ENCODE measurements at places on chromosomes 16 and 17.
A peak's percentile ranks its signal among the peaks of the same experiment; 100 is the strongest.

- no peak for DNase-seq
Observed at GRCh38 chr16:48629531-48629930, 19.6 kb upstream of the N4BP1 start.

- DNase-seq: no peak
Observed at GRCh38 chr17:45273551-45273957, 11.7 kb upstream of the SPATA32 start.

GRCh38 chr17:4178651-4179050 is 35.7 kb downstream of the CYB5D2 start:
- DNase-seq: no peak

GRCh38 chr16:19735074-19735867 is 17.2 kb downstream of the IQCK start:
- DNase-seq: no peak

DNA sequence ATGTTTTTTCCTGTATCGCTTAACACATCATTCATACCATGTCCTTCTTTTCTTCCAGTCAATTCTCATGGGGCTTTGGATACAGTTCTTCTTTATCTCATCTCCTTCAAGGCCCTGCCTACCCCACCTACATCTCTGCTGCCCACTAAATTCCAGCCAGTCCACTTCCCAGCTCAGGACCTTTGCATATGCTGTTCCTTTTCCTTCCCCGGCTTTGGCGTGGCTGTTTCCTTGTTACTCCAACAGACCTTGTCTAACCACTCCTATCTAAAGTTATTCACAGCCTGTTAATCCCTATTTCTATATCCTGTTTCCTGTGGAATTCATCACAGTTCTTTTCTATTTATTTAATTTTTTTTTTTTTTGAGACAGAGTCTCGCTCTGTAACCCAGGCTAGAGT is 6.6 kb upstream of the STAT3 start:
- DNase-seq: no peak

GRCh38 chr16:85821390-85822135 is 22.1 kb downstream of the COX4I1 start:
- peak; percentile 32 for DNase-seq

- DNase-seq: no peak
Observed at GRCh38 chr16:89001117-89002027, 24.4 kb upstream of the CBFA2T3 start.

GRCh38 chr16:17994027-17994426 is 342.5 kb downstream of the NPIPA8 start:
- no peak for DNase-seq

DNA sequence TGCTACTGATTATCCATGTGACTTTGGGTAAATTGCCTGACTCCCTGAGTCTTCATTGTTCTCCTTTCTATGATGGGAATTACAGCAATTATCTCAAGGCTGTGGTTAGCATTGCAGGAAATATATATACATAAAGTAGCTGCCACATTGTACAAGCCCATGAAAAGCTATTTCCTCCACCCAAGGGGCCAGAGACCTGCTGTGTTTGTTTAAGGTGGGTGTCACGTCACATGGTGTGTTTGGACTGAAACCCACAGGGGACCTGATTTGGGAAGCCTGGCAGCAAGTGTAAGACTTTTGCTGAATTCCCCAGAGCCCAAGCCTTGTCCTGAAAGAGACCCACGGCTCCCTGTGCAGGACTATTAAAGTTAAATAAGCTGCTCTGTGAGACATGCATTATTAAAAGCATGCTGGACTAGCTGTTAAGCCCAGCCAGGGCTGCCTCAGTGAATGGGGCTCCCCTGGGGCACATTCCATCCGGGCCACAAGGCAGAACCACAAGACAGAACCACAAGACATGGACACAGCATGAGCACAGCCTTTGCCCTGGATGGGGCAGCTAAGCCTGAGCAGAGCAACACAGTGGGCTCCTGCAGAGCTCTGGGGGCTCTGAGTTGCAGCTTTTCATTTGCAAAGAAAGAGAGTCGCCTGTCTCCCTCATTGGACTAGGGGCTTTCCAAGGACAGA is 148.9 kb downstream of the SPACA3 start:
- no peak for DNase-seq

GRCh38 chr16:22292320-22292719 is 4.9 kb upstream of the POLR3E start:
- no peak for DNase-seq

- DNase-seq: no peak
Observed at GRCh38 chr16:51002881-51003490, 148.1 kb downstream of the SALL1 start.

DNA sequence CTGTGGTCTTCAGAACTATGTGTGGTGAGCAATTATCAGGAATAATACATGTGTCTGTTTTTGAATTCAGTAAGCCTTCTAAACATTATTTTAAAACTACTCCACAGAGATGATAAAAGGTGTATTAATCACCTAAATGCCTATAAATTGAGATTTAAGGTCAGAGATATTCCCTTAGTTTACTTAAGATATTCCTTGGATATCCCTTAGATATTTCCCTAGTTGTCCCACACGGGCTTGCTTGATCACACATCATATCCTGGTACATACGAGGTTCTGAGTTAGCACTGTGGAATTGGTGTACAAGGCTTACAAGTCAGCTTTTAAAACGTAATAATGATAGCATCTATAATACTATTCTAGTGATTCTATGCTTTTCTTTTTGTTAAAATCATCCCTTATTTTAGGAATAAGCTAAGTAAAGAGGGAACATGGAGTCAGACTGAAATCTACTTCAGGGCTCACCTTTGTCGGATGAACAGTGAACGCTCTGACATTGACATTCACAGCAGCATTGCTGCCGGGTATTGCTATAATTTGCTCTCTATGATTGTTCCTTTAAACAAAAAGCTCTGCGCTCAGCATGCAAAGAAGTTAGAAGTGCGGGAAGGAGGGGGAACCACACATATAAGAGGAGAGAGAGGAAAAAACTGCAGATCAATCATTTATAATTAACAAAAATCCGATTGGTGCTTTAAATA is 136.5 kb downstream of the SKAP1 start:
- DNase-seq: no peak

GRCh38 chr17:30930495-30930894 is 8.8 kb downstream of the ADAP2 start:
- no peak for DNase-seq

- no peak for DNase-seq
Observed at GRCh38 chr17:6358131-6358530, 76.8 kb downstream of the AIPL1 start.

- DNase-seq: no peak
Observed at GRCh38 chr16:51839727-51840462, 688.8 kb upstream of the SALL1 start.

DNA sequence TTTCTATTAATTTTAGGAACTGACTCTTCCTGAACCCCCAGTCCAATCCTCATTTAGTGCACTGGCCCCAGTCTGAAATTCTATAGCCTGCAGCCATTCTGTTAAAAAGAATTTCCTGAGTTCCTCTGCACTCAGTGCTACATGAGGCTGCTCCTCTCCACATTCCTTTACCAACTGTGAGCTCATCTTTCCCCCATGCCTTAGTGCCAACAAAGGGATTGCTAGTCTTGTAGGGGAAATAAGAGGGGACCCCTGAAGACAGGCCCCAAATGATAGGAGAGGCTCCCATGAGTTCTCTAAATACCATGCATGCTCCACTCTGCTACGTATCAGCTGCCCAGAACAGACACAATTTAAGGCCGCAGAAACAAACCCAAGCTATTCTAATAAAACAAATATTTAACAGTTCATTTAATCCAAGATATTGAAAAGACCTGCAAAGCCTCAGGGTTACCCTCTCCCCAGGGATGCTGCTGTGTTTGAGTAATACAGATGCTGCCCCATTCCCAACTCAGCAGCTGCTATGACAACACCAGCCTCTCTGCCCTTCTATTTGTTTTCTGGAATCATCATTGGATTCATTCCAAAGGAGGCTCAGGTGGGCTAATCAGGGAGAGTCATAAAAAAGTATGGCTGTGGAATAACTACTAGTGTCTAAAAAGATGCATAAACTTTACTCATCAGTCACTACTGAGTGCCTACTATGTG is 228.5 kb downstream of the TOX3 start:
- DNase-seq: no peak

GRCh38 chr17:66687570-66688284 is 147.2 kb upstream of the CACNG5 start:
- DNase-seq: no peak

DNA sequence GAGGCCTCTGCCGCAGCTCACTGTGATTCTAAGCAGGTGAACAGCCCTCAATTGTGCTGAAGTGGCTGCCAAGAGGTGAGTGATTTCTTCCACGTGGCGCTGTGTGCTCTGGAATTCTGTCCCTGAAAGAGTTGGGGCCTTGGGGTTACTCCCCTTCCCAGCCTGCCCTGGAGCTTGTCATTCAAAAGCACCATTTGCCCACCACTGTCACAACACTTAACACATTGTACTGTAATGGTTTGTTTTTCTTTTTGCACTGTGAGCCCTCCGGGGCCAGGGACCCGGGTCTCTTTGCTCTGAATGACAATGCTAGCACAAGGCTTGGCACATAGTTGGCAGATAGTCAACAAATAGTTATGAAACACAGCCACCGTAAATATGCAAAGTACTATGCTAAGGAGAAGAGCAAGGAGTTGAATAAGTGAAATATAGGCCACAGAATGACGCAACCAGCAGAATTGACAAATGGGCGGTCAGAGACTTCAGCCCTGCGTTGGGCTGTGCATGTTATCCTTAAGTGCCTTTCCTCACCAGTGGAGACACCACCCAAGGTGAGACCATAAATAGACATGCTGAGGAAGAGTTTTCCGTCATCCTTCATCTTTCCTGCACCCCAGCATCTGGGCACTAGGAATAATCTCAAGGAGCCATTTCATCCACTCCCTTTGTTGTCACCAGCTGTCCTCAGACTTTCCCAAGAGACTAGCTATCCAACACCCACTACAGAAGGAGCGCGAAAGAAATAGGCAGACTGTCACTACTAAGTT is 112.0 kb upstream of the DNAH9 start:
- no peak for DNase-seq

- no peak for DNase-seq
Observed at GRCh38 chr16:24568392-24568791, 29.0 kb downstream of the RBBP6 start.

GRCh38 chr16:85998868-85999729 is 100.1 kb downstream of the IRF8 start:
- no peak for DNase-seq

DNA sequence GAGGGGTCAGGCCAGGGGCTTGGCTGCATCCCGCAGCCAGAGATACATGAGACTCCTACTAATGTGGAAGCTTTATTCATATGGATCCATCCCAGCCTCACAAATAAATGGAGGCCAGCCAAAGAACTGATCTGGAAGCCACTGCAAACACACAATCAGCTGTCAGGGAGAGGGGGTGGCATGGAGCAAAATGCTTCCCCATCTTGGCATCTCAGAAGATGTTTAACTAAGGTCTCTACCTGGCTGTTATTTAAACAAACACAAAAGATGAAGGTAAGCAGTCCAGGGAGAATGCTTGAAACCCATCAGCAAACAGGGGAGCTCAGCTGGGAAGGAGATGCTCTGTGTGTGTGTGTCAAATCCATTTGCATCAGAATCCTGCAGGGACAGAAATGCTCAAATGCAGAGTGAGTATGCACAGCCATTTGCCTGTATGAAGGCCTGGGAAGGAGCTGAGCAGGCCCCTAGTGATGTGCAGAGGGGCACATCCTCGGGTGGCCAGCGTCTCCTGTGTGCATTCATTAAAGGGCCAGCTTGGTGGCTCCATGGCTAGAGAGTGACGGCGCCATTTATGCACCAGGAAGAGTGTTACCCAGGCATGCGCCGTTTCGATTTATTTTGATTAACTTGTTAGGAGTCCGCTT is 34.2 kb upstream of the IRX3 start:
- no peak for DNase-seq

GRCh38 chr17:79803997-79804855 is 7.3 kb upstream of the CBX8 start:
- DNase-seq: no peak

- DNase-seq: peak; percentile 62
Observed at GRCh38 chr17:68435876-68436842, 21.1 kb downstream of the WIPI1 start.

GRCh38 chr17:59634632-59635541 is 15.2 kb downstream of the CLTC start:
- DNase-seq: no peak

DNA sequence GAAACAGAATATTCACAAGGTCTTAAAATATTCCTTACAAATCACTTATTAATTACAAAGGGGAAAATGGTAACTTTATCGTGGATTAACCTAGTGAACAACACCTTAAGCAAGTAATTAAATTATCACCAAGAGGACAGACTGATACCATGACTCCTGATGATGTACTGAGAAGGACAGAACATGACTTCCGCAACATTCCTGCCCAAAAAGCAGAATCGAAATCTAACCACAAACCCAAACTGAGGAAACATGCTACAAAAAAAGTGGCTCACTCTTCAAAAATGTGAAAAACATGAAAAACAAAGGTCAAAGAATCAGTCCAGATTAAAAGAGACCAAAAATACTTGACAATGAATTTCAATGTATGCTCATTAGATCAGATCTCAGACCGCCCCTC is 151.5 kb downstream of the AATF start:
- no peak for DNase-seq

DNA sequence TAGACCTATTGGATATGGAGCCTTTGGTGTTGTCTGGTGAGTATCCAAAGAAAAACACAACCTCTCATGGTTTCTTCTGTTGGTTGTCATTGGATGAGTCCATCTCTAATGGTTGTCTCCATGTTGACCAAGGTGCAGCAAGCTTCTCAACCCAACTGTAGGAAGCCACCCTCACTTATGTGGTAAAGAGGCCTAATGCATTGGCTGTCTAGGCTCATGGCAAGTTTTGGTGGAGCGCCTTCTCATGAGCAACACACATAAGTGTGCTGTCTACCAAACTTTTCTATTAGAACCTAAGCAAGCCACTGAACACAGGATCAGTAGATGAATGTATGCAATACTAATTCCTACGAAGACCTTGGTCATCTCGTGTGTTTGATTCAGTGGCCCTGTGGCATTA is 819 bp downstream of the NLK start:
- no peak for DNase-seq

Measured in amniotic stem cell (primary cell).